ENCODE measurements at places on chromosomes 1 and 21.

GRCh38 chr21:32494934-32495709 lies 82.6 kb downstream of the EVA1C start:
- DNase-seq, result no peak

- DNase-seq, result no peak
Measured at GRCh38 chr1:60703155-60703554, 379.2 kb upstream of the NFIA start.

DNA sequence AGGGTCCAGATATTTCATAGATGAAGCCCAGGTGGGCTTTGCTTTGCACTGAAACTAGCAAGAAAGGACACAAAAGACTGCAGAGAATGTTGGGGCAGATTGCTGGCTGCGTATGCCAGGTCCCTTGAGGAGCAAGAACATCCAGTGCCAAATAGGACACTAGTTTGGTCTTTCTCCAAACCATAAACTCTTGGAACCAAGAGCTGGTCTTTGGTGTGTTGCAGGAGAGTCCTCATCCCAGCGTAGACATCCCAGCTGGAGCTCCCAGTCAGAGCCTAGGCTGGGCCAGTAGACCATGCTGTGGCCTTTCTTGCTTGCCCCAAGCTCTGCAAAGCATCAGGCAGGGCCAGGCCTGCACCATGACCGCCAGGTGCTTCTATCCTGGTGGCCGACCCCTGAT lies 87.5 kb downstream of the ATP5PO start:
- DNase-seq, result no peak

GRCh38 chr1:207321790-207322645 lies 540 bp downstream of the CD55 start:
- DNase-seq, result no peak

DNA sequence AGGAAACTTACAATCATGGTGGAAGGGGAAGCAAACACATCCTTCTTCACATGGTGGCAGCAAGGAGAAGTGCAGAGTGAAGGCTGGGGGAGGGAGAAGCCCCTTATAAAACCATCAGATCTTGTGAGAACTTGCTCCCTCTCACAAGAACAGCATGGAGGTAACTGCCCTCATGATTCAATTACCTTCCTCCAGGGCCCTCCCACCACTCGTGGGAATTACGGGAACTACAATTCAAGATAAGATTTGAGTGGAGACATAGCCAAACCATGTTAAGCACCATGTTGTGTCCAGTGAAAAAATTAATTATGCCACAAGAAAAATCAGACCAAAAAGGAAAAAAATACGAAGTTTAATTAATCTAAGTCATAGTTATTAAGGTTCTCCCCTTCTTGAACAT lies 109.5 kb downstream of the CLDN17 start:
- DNase-seq, result no peak

DNA sequence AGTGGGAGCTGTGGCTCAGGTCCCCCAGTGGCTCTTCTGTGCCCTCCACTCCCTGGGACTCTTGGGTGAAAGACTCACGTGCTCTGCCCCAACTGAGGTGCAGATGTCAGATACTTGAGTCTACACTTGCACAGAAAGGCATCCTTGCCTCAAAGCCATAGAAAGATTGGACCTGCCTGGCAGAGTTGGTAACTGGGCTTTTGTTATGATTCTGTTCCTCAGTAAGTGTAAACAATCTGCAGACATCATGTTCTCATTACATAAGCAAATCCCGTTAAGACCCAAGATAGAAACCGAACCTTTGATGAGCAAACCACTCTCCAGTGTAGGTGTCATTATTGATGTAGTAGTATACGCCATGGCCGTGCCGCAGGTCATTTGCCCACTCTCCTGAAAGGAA lies 10.0 kb downstream of the RSPH1 start:
- DNase-seq, result no peak

- DNase-seq, result no peak
Measured at GRCh38 chr1:24946861-24947658, 17.0 kb upstream of the RUNX3 start.

DNA sequence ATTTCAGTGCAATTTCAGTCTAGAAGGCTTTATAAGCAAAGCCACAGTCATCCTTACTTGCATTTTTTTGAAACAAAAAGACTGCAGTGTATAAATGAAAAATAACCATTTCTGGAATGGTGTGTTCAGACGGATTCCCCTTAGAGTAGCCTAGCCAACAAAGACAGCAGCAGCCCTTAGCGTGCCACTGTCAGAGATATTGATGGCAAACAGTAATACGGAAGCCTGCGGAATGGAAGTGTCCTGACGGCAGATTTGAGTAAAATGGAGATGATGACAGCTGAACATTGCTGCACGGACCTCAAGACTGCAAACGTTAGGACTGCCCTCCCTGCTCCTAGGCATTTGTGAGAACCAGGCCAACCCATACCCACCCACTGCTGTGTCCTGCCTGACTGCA lies 54.7 kb downstream of the PDE9A start:
- no peak for DNase-seq

DNA sequence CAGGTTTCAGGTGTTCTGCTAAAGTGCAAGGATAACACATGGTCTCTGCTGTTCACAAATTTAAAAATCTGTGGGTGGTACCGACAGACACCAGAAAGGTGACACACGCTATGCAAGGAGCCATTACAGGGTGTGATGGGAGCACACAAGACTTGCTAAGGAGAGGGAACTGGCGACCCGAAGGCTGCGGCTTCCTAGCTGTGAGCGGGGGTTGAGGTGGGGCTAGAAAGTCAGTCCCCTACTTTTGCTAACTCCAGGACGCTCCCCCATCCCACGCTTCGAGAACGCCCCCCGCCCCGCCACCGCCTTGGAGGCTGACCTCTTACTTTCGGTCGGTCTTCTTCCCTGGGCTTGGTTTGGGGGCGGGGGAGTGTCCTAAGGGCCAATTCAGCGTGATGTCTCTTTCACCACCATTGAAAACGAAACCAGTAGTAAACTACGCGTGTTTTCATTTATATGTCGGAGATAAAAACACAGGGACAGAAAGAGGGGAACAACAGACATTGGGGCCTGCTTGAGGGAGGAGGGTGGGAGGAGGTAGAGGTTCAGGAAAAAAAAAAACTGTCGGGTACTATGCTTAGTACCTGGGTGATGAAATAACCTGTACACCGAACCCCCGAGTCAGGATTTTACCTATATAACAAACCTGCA lies 1.1 kb downstream of the CKS1B start:
- DNase-seq, result peak; percentile 37

- DNase-seq, result peak; percentile 60
Measured at GRCh38 chr1:169680377-169681019, 30.9 kb downstream of the SELL start.

- DNase-seq, result no peak
Measured at GRCh38 chr21:44994695-44995342, 55.0 kb downstream of the SLX9 start.

DNA sequence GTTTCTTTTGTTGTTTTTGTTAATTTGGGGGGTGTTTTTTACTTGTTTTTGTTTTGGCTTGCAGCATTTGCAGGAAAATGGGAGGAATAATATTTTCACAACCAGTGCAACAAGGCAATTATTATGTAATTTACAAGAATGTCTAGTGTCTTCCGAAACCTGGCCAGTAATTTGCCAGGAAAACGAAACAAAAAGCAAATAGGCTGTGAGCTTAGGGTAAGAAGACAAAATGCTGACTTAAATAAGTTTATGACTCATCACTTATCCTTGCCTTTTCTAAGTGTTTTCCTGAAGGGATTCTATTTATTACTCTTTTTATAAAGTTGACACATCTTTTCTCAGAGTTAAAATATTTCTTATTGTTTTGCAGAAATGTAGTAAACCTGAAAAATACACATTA lies 49.8 kb downstream of the KCNT2 start:
- no peak for DNase-seq

DNA sequence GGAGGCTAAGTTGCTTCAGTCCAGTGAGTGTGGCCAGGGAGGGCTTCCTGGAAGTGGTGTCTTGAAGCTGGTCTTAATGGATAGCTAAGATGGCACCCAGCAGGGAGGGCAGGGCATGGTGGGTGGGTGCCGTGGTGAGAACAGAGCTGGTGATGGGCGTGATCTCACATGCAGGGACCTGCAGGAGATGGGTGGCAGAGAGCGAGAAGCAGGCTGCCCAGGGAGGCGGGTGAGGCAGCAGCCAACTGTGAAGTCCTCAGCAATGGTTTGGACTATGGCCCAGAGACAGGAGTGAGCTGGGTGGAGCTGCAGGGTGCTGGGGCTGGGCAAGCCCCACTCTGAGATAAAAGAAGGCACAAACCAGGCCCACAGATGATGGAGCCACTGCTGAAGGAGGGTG lies 50.7 kb downstream of the UMODL1 start:
- no peak for DNase-seq

DNA sequence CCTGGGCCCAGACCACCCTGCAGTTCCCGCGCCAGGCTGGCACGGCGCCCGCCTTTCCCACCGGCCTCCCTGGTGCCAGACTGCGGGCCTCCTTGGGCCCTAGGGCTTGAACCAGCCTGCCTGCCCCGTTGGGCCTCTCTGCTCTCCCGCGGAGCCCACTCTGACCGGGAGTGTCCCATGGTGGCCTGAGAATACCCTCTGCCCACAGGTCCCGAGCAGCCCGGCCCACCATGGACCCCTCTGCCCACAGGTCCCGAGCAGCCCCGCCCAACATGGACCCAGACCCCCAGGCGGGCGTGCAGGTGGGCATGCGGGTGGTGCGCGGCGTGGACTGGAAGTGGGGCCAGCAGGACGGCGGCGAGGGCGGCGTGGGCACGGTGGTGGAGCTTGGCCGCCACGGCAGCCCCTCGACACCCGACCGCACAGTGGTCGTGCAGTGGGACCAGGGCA lies 7.9 kb downstream of the MIB2 start:
- no peak for DNase-seq

GRCh38 chr1:224377676-224378006 lies 21.0 kb downstream of the CNIH4 start:
- no peak for DNase-seq

GRCh38 chr1:102891868-102892625 lies 216.3 kb downstream of the COL11A1 start:
- no peak for DNase-seq

GRCh38 chr1:22639286-22639685 lies 2.9 kb downstream of the C1QA start:
- DNase-seq, result no peak

GRCh38 chr1:245609354-245610150 lies 454.8 kb downstream of the KIF26B start:
- no peak for DNase-seq

DNA sequence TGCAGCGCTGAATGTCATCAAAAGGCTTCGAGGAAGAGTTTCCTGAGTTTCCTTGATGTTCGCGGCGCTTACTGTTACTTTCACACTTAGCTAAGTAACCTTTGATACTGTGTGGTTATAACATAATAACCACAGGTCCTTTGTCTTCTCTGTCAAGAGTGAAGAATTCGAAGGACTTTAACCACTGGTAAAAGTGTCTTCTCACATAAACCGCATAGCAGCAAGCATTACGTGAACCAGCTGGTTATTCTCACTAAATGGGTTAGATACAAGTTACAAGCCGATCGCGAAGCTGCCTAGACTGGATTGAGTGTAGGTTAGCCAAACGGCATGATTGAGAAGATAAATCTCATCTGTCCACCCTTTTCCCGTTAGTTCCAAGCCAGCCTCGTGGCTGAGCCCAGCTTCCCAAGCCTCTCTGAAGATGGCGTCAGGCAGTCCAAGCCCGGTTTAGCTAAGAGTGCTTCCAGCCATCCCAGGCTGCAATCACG lies 18.3 kb upstream of the IFNGR2 start:
- peak; percentile 28 for DNase-seq

GRCh38 chr1:109277434-109278204 lies 5.3 kb downstream of the PSRC1 start:
- DNase-seq, result peak; percentile 61

GRCh38 chr1:155893389-155894142 lies 17.6 kb downstream of the RIT1 start:
- no peak for DNase-seq

DNA sequence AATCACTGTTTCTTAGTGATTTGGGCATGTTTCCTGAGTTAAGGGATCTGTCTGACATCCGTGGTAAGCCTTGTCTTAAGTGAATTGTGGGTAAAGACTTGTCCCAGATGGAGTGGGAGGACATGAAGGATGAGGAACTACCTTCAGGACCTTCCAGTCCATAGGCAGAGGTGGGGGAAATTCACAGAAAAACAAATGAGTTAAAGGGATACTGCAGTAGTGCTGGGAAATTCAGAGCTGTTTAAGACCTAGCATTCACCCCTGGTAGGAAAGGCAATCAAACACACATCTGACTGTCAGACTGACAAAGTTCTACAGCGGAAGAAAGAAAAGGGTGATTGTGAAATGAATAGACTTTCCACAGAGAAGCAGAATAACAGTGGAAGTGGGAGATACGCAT lies 3.0 kb downstream of the GNAT2 start:
- no peak for DNase-seq

DNA sequence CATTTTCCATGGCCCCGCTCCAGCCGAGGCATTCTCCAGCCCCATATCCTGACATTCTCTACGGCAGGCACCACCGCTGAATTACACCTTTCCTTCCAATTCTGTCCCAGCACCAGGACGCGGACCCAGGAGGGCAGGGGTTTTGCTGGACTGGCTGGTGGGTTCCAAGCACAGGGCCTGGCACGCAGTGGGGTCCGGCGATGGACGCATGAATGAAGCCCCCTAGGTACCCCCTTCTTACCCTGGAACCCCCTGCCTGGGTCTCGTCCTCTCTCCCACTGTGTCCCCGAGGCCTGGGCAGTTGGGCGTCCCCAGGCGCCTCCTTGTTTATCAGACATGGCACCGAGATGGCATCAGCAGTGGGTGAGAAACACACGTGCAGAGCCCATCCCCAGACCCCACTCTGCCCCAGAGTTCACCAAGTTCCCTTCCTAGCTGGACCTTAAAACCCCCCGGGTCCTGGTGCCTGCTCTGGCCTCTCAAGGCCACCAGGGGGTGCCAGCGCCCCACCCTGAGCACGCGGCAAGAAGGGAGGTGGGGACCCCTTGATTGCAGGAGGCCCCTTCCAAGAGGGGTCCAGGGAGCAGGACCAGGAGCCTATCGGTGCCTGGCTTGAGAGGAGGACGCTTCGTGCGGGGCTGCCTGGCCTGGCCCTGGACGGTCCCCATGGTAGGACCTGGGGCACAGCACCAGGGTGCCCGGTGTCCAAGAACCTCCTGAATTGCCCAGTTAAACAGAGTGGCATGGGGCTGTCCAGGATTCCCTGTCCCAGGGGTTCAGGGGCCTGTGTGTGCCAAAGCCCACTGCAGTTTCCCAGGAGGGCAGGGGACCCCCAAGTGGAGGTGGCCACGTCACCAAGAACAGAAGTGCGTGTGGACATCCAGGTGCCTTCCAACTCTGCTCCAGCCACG lies 46.1 kb downstream of the MEGF6 start:
- DNase-seq, result peak; percentile 35

GRCh38 chr1:161044535-161044907 lies 1.3 kb downstream of the USF1 start:
- DNase-seq, result no peak

GRCh38 chr1:178492341-178492740 lies 4.4 kb downstream of the CLEC20A start:
- no peak for DNase-seq

- DNase-seq, result no peak
Measured at GRCh38 chr1:65632235-65632634, 160.5 kb upstream of the PDE4B start.
